ENCODE measurements at places on chromosomes 16 and 17. TPM values are rescaled to one million over a fixed set of nuclear protein-coding genes. Genes with fewer than 3 reads are reported as not detected.

DNA sequence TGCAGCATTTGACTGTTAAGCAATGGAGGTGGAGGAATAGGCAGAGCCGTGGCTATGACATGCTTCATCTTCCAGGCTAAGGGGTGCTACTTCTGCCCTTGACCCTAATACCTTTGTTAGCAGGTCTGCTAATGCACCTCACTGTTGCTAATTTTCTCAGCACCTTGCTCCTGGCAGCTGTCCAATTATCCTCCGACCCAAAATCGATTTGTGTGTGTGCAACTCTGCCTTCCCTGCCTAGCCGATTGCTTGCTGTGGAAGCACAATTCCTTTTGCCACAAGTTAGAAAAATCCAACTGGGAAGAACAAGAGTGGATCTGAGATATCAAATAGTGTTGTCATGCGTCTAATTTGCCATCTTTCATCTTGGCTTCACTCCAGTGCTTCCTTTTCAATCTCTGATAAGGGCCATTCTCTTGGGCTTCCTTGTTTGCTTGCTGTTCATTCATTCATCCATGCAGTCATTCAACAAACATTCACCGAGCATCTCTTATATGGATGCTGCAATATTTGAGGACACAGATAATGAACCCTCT lies 422.8 kb downstream of the RBFOX1 start:
- no peak overlapping the region for H3K27ac ChIP-seq
- DNase-seq: no peak
- no peaks in the 10 kb centered on the region for H3K27me3 ChIP-seq
- H3K36me3 ChIP-seq: no peaks in the 10 kb centered on the region

DNA sequence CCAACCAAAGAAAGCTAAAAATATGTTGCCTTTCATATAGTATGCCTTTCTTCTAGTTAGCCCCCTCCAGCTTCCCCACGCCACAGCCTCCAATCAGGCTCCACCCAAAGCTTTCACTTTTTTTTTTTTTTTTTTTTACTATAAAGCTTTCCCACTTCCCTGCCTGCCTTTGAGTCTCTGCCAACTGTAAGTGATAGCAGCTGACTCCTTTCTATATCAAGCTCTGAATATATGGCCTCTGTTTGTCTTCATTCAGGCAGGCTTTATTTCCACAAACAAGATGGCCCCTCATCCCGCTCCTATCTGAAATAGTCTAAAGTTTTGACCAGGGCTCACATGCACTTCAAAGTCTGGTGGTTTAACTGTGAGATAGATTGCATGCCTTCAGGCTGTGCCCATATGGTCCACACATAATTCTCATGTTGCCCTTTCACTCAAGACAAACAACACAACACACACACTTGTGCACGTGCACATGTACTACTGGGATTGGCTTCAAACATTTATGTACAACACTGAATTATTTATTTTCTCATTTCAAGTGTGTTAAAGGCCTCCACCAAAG lies 39.8 kb upstream of the DYNLRB2 start:
- H3K27me3 ChIP-seq: peaks cover 3% of the 10 kb centered on the region
- no peak overlapping the region for H3K4me3 ChIP-seq
- DNase-seq: no peak
- H3K36me3 ChIP-seq: no peaks in the 10 kb centered on the region

- H3K36me3 ChIP-seq: no peaks in the 10 kb centered on the region
- H3K27ac ChIP-seq: no peak overlapping the region
- no peak for DNase-seq
- no peaks in the 10 kb centered on the region for H3K27me3 ChIP-seq
- no peak overlapping the region for H3K4me3 ChIP-seq
Observed at GRCh38 chr17:82121660-82122629, 23.9 kb upstream of the FASN start.

DNA sequence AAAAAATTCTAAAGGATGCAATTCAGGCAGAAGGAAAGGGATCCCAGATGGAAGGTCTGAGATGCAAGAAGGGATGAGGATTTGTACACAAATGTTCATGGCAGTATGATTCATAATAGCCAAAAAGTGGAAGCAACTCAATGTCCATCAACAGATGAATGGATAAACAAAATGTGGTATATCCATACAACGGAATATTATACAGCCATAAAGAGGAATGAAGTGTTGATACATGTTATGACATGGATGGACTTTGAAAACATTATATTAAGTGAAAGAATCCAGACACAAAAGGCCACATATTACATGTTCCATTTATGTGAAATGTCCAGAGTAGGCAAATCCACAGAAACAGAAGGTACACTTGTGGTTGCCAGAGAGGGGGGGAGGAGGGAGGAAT lies 23.9 kb upstream of the GPATCH8 start:
- H3K4me1 ChIP-seq: no peaks in the 10 kb centered on the region

GRCh38 chr16:29674188-29674587 lies 4.8 kb upstream of the QPRT start:
- no peaks in the 10 kb centered on the region for H3K36me3 ChIP-seq
- no peak overlapping the region for H3K4me3 ChIP-seq
- no peak overlapping the region for H3K27ac ChIP-seq
- H3K27me3 ChIP-seq: no peaks in the 10 kb centered on the region

DNA sequence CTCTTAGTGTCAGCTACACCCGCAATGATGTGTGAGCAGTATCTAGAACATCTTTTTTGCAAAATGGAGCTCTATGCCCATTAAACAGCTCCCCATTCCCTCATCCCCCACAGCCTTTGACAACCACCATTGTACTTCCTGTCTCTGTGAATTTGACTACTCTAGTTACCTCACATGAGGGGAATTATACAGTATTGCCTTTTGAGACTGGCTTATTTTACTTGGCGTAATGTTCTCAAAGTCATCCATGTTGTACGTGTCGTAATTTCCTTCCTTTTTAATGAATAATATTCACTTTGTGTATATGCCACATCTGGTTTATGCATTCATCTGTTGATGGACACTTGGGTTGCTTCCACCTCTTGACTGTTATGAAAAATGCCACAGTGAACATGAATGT lies 23.2 kb upstream of the CCL22 start:
- DNase-seq: no peak
- H3K27ac ChIP-seq: no peak overlapping the region
- no peak overlapping the region for H3K4me3 ChIP-seq
- no peaks in the 10 kb centered on the region for H3K27me3 ChIP-seq

RGS11 gene
- total RNA-seq: 8.8 TPM

SCGB1C2 gene
- not detected for total RNA-seq

GRCh38 chr16:6204945-6205344 lies 1107.3 kb upstream of the EEF2KMT start:
- H3K27me3 ChIP-seq: no peaks in the 10 kb centered on the region
- H3K4me3 ChIP-seq: no peak overlapping the region
- no peak overlapping the region for H3K27ac ChIP-seq
- no peaks in the 10 kb centered on the region for H3K4me1 ChIP-seq
- DNase-seq: no peak

DNA sequence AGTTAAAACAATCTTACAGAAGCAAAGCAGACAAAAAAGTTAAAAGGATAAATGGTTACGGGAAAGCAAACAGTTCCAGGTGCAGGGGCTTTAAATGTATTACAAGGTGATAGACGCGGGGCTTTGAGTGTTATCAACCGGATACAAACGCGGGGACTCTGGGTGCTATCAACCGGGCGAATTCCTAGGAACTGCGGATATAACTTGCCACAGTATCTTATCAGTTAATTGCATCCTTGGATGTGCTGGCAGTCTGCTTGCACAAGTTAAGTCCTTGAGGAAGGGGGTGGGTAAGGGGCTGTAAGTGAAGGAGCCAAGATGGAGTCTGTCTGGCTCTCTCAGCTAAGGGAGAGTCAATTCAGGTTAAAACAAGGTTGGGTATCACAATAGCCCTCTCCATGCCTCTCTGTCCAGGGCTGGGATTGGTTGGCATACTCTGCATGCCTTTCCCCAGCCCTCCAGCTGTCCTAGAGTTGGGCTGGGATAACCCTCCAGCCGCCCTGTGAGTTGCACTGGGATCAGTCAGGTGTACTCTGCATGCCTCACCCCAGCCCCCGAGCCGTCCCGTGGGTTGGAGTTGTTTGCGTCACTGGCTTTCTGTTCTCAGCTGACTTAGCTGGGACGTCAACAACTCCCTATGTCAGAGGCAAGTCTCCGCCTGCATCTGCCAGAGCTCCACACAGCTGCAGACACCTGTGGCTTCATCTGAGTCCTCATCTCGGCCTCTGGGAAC lies 40.9 kb downstream of the TMEM235 start:
- no peaks in the 10 kb centered on the region for H3K36me3 ChIP-seq
- DNase-seq: no peak
- no peaks in the 10 kb centered on the region for H3K27me3 ChIP-seq

- H3K4me3 ChIP-seq: no peak overlapping the region
- peaks cover 50% of the 10 kb centered on the region for H3K36me3 ChIP-seq
- peak overlapping the region; percentile 48 for H3K27ac ChIP-seq
Observed at GRCh38 chr16:55487048-55487803, 8.2 kb downstream of the MMP2 start.

- no peak overlapping the region for H3K4me3 ChIP-seq
- no peak for DNase-seq
- H3K4me1 ChIP-seq: no peaks in the 10 kb centered on the region
- no peak overlapping the region for H3K27ac ChIP-seq
Observed at GRCh38 chr16:42691-43090, 10.7 kb downstream of the POLR3K start.

DNA sequence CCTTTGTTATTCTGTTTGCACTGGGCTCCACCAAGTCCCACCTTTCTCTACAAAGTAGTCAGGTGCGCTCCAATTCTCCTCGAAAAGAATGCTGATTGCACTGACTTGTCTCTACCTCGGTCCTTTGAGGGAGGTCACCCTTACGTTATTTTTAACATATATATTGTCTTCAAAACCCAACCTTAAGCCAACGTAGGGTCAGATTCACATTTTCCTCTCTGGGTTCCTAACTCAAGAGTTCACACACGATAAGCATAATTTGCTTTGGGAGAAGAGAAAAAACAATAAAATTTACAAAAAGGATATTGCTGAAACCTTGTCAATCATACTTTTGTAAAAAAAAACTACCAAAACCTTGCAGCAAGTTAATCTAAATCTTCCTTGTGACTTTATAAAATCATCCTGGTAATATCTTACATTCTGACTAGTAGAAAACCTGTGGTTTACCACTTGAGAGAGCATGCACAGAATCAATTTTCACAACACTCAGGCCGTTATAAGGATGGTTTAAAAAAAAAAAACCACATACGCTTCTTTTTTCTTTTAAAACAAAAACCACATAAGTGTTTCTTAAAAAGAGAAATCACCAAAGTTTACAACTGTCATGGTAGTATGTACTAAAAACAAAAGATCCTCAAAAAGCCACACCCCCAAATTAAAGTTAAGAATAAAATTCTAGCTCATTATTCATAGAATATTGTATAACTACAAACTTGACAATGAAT lies 72.2 kb upstream of the TRAP1 start:
- peaks cover 32% of the 10 kb centered on the region for H3K4me1 ChIP-seq
- peaks cover 82% of the 10 kb centered on the region for H3K36me3 ChIP-seq
- H3K27me3 ChIP-seq: no peaks in the 10 kb centered on the region

DNA sequence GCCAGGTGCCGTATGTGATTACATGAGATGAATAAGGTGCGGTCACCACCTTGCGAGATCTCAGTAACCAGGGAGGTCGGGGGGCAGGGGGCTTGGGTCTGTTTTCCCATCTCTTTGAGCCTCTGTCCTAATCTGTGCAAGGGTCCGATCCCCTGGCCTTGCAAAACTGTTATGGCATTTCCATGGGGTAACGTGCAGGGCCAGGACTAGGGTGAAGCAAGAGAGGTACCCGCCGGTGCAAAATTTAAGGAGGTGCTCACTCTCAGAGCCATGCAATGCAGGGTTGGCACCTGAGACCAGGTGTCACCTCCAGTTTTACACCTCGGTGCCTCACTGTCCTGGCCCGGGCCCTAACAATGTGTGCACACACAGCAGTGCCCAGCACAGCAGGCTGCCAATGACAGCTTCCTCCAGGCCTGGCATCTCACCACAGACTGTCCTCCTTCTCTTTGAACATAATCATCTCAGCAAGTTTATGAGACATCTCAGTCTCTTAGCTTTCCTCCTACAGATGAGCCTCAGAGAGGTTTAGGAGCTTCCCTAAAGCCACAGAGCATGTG lies 43.6 kb downstream of the C16orf95 start:
- no peaks in the 10 kb centered on the region for H3K27me3 ChIP-seq
- no peak overlapping the region for H3K4me3 ChIP-seq
- no peak overlapping the region for H3K27ac ChIP-seq

DNA sequence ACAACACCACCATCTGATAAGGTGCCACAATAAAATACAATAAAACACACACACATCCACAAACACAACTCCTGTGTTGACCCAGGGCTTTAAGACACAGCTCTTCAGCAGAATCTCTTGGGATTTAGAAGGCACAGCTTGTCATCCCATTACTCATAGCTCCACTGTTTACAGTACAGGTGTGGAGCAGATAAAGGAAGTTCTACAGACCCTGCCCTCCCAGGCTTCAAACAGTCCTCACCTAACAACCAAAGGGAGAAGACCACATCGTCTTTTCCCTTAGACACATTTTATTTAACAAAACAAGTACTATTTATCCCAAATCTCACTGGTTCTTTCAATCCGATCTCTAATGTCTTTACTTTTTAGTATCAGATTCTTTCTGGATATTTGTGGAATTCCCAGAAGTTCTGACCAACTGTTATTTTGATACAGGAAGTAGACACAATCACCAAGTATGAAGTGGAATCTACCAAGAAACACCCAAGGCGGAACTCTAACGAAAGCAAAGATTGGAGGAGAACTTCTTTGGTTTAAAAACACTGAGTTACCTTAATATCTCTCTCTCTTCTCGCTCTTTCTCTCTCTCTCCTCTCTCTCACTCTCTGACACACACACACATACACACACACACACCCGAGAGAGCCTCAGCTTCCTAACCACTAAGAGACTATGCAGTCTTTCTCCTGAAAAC lies 46.1 kb downstream of the CYTH1 start:
- DNase-seq: no peak
- H3K4me1 ChIP-seq: peaks cover 87% of the 10 kb centered on the region
- no peaks in the 10 kb centered on the region for H3K36me3 ChIP-seq
- H3K4me3 ChIP-seq: peak overlapping the region; percentile 51
- H3K27me3 ChIP-seq: no peaks in the 10 kb centered on the region

MARVELD3 gene
- not detected for total RNA-seq

RAB11FIP4 gene
- 10.6 TPM for total RNA-seq

DNA sequence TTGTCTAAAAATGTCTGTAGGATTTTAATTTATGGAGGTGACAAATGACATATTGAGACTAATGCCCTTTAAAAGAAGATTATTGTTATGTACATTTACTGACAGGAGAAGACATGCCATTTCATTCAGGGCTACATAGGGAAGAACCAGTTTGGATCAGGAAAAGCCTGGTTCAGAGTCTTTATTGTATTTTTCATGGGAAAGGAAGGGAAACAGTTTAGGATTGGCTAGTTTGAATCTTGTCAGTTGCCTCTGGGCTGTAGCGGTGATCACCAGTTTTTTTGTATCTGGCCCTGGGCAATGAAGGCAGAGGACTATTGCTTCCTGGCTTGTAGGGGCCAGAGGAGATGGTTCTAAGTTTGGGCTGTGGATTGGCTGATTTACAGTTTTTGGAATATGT lies 31.8 kb downstream of the NSRP1 start:
- DNase-seq: no peak
- peaks cover 13% of the 10 kb centered on the region for H3K36me3 ChIP-seq
- peaks cover 10% of the 10 kb centered on the region for H3K4me1 ChIP-seq
- no peak overlapping the region for H3K4me3 ChIP-seq
- H3K27ac ChIP-seq: no peak overlapping the region

Data from heart right ventricle (tissue), 16 donors.